Stimulated activated CD4-positive, alpha-beta T cell treated with anti-CD3 and anti-CD28 coated beads, Interleukin-12 subunit alpha, Interleukin-12 subunit beta, amount 100 ng/mL, for 48 hours (primary cell): ENCODE measurements at places on chromosomes 5 and 9.

DNA sequence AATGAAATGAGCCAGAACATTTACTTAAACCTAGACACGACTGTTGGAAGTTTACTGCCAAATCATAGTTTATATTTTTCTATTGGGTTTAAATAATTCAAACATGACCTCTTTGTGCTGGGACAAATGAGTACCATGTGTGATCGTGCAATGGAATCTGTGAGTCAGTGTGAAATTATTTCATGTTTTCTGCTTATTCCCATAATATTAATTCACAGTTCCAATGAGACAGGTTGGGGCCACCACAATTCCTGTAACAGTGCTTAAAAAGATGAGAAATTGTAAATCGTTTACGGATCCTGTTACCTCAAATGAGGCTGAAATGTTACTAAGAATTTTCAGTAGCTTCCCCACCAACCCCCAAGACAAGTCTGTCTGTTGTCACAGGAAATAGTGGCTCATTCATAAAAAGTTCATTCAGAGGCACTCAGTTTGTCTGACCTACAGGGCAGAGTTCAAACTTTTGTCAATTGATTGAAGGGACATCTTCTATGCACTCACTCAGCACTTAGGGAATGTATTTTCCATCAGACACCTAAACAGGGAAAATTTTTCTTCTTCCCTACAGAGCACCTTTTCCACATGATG, 563.9 kb upstream of the ADAMTS16 start:
- DNase-seq, result no peak

DNA sequence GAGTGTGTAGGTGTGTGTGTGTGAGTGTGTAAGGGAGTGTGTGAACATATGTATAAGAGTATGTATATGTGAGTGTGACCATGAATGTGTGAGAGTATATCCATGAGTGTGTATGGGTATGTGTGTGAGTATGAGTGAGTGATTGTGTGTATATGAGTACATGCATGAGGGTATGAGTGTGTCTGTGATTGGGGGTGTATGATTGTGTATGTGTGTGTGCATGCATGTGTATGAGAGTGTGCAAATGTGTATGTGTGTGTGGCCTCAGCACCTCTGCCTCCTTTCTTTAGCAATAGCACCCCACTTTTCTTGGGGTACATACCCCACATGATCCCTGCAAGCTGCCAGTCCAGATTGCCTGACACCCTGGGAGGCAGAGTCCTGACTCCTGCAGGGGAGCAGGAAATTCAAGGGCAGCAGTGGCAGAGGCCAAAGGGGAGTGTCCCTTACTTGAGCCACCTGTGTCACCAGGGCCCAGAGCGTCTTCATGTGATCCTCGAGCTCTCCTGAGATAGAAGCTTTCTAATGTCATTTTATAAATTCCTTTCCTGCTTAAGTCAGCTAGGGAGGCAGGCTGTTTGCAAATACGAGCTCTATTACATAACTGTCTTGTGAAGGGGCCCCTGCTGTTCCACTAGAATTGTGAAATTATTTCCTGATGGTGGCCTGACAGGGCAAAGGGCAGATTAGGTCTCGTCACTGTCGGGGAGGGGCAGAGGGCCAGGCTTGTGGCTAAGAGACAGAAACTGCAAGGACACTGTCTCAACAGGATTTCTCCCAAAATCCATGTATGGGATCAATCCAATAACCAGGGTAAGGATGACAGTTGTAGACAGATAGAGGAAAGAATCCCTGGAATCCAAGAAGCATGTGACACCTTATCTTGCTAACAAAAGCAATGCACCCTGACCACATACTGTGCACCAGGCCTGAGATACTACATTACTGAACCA, 389.1 kb downstream of the GADD45G start:
- DNase-seq, result no peak

- no peak for DNase-seq
Measured at GRCh38 chr9:134187110-134187531, 22.8 kb upstream of the RNU6ATAC start.

DNA sequence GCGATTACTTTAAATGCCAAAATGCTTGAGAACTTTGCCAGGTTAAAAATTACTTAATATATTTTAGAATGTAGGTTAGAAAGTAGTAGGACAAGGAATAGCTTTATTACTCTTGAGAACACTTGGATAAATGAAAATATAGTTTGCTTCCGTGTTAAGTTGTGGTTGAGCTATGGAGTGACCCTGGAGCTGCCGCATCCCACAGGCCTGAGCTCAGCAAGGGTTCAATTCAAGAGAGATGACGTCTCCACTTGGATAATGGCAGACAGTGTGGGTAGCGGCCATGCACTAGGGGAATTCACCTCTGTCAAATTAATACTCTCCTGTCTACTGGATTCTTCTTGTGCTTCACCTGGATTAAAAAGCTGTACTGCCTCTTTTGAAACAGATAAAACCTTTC, 105.0 kb downstream of the GAPVD1 start:
- no peak for DNase-seq

- no peak for DNase-seq
Measured at GRCh38 chr9:121598965-121599871, 52.2 kb upstream of the DAB2IP start.

- DNase-seq, result no peak
Measured at GRCh38 chr9:79555474-79556089, 16.2 kb upstream of the TLE4 start.

DNA sequence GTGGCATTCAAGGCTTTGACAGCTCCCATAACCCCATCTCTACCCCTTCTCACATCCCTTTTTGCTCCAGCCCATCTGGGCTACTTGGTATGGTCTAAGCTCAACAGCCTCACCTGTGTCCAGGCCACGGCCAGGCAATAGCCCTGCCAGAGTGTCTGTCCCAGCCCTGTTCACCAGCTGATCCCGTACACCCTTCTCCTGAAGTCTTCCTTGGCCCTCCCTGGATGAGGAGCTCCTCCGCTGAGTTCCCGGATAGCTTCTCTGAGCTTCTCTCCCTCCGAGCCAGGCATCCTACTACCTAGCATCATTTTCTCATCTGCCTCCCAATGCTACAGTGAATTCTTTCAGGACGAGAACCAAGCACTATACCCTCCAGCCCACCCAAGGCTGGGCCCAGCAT, 208.2 kb downstream of the DAB2IP start:
- DNase-seq, result no peak

GRCh38 chr9:91483835-91484234, 60.2 kb upstream of the NFIL3 start:
- no peak for DNase-seq

GRCh38 chr5:143572671-143573070, 169.2 kb upstream of the NR3C1 start:
- no peak for DNase-seq

DNA sequence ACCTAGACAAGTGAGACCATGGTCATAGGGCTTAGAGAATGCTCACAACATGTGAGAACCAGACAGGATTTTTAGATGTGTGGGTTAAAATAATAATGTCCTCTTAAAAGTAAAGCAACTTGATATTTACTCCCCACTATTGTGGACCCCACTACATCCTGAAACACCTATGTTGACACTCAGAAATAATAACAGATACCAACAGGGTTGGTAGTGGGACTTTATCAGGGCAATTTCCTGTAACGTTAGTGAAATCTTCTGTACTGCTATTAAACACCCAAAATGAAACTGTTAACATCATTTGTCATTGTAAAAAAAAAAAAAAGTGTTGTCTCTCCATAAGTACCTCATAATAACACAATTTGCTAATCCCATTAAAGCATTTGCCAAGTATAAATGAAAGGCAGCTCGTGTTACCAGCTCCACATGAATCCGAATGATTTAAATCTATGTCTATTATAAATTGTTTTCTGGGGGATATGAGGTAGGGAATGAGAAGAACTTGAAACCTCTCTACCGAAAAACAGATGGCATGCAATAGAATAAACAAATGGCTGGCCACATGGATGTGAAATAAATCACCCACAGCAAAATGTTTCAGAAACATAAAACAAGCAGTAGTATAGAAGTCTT, 285.9 kb downstream of the ARHGEF28 start:
- no peak for DNase-seq

- no peak for DNase-seq
Measured at GRCh38 chr9:78118742-78119473, 87.3 kb upstream of the GNAQ start.

DNA sequence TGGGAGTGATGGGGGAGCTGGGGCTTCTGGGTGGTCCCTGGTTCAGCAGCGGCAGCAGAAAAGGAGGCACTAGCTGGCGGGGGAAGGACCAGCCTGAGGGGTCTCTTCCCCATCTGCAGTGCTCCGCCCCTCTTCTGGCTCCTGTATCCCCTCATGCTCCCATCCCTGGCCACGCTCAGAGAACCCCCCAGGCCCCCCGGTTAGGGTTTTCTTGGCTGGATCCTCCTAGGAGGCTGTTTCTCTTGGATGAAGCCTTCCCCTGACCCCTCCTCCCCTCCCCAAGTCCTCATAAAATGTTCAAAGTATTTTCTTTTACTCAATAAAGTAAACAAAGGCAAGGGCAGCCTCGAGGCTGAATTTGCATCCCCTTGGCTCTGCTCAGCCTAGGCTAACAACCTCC, 60.8 kb downstream of the FGF18 start:
- no peak for DNase-seq

- DNase-seq, result no peak
Measured at GRCh38 chr5:19488786-19489185, 499.2 kb downstream of the CDH18 start.

DNA sequence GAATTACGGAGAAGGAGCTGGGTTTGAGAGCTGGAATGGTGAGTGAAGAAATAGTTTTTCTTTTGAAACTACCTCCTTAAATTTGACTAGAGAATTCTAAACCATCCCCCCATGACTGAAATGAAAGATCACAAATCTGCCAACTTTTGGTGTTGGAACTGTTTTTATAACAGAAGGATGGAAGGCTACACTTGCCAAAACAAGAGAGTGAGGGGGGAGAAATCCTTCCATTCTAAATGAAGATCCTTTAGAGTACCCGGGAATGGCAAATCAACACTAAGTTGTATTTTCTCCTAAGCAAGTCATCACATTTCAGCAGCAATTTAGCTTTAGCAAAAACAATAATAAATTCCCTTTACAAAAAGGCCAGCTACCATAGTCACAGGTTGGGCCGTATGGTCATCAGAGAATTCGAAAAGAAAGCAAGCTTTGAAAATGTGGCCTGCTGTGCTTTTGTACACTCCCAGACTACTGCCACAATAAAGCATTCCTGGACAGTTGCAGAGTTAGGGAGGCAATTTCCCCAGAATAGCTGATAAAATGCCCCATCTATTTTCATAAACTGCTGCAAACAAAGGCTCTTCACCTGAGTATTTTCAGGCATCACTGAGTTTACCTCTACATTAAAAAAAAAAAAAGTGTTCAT, 25.0 kb upstream of the FREM1 start:
- DNase-seq, result no peak

DNA sequence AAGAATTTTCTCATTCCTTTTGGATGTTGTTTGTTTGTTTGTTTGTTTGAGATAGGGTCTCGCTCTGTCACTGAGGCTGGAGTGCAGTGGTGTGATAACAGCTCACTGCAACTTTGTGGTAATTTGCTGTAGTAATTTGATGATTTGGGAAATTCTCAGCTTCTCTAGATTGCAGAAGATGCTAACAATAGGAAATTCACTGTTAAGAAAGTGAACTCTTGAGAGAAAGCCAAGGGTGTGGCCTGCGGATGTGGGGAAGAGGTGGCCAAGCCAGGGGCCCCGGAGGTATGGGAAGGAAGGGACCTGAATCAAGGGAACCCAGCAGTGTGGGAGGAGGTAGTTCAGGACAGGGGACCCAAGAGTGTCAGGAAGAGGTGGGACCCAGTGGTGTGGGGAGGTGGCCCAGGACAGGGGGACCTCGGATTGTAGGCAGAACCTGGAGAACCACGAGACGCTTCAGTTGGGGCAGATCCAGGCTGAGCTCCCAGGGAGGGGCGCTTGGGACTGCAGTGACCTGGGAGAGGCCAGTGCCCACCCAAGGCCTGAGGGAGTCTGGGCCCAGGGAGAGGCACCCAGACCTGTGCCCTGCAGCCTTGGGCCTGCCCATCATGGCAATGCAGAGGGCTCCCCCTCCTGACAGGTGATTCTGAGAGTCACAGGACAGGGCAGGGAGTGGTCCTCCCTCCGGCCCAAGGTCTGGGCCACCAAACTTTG, 5.6 kb upstream of the LCN2 start:
- no peak for DNase-seq
